ENCODE measurements at places on chromosomes 13 and 19. TPM values are rescaled to one million over a fixed set of nuclear protein-coding genes. Genes with fewer than 3 reads are reported as not detected.

- no peak for DNase-seq
Measured at GRCh38 chr19:13024126-13024950, 29.1 kb downstream of the NFIX start.

GRCh38 chr13:40565282-40566148 is 100.9 kb downstream of the FOXO1 start:
- no peak for DNase-seq

DNA sequence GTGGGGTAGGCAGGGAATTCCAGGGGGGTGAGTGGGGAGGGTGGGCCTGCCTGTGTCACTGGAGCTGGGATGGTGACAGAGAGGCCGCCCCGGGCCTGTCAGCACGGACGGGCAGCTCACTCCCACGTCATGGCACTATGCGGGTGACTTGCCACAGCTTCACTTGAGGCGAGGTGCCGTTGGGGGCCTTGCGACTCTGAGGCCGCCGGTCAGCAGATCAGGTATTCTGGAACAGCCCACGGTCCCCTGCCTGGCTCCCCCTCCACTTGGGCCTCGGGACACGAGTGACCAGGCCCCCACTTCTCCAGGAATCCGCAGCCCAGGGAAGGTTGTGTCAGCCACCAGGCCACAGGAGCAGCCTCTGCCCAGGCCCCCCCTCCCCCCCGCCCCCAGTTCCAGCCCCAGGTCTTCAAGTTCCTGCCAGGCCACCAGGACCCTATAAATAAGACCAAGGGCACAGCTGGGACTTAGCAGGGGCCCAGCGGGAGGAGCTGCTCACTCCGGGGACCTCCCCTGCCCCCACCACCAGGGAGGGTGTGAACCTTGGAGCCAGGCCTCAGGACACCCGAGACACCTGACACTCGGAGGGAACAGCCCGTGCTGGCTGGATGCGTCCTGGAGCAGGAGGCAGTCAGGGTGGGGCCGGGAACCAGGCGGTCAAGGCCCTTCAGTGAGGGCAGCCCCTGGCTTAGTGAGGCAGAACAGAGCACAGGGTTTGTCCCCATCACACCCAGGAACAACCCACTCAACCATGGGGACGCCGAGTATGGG is 2.7 kb upstream of the MIDN start:
- DNase-seq, result no peak

CEACAM16 gene
- polyA plus RNA-seq, result 0.66 TPM

DNA sequence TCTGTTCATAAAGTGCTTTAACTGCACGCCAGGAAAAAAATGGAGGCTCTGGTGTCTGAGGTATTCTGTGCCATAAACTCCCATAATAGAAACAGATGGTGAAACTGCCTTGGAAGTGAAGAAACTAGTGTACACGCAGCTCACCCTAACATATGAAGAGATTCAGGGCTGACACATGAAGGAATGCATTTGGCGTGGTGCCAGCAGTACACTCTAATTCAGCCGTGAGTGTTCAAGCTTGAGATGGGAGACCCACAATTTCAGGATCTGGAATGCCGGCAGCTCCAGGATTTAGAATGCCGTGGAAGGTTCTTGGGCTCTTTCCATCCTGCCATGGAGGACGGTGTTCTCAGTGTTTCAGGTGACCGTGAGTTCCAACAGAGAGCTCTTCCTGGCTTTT is 478.4 kb downstream of the TSHZ3 start:
- peak; percentile 58 for DNase-seq

DNA sequence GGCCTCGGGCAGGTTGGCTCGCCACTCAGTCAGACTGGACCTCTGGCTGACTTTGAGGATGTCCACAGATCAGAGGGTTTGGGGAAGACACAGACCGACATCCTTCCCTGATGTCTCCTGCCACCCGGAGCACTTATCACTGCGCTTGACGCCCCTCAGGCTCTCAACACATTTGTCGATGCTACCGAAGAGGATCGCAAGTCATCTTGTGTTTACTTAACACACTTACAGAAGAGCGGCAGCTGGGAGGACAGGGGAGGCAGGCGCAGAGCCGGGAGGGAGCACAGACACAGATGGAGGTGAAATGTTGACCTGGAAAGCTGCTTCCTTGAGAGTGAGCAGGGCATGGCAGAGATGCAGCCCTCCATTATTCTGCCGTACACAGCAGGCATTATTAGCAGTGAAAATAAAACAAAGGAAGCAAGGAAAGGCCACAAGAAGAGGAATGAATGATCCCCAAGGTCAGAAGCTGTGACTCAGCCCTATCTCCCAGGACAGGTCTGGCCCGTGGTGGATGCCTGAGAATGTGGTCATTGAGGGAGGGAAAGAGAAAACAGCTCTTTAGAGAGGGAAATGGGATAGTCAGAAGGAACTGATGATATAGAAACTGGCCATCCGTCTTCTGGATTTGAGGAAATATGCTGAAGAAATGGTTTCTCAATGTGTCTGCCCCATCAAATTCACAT is 549.5 kb upstream of the ARGLU1 start:
- no peak for DNase-seq

GRCh38 chr13:53327680-53328315 is 299.2 kb downstream of the OLFM4 start:
- no peak for DNase-seq

DNA sequence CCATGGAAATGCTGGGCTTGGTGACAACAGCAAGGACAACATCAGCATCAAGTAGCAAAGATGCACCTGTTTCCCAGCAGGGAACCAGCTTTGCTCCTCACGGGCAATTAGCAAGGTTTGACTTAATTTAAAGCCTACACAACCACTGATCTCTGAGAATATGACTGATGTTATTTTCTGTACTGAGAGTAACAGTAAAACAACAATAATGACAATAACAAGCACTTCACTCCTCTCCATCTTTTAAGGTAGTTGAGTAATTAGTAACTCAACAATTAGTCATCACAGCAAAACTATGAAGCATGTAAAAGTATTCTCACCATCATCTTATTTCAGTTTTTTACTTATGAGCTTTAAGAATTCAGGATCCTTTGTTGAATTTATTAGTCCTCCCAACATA is 37.3 kb downstream of the ENOX1 start:
- DNase-seq, result no peak

DNA sequence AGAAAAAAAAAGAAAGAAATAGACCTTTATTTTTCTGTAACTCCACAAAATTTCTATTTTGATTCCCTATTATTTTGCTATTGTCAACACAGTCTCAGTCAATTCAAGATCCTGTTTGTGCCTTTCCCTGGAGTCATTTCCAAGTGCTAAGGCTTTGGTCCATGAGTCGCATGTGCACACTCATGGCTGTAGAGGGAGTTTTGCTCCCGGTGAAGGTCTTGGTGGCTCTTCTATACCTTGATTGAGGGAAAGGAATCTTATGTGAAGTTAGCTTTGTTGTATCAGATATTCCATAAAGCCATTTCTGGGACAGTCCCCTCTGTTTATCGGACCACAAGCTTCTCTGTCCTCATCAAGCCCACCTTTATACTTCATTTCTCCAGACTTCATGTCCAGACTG is 58.7 kb upstream of the ALOX5AP start:
- no peak for DNase-seq

GRCh38 chr19:29266001-29266400 is 53.0 kb upstream of the UQCRFS1 start:
- no peak for DNase-seq

DNA sequence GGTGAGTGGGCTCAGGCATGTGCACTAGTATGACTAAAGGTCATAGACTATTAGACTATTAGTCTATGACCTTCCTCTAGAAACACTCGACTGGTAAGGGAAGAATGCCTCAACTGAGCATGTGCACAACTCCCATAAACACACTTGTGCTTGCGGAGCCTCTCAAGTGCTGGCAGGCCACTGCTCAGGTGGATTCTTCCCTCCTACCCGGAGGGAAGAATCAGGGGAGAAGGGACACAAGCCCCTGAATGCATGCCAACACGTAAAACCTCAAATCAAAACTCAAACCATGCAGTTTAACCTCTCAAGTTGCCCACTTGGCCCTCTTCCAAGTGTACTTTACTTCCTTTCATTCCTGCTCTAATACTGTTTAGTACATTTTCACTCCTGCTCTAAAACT is 287.6 kb upstream of the SGCG start:
- DNase-seq, result no peak

DNA sequence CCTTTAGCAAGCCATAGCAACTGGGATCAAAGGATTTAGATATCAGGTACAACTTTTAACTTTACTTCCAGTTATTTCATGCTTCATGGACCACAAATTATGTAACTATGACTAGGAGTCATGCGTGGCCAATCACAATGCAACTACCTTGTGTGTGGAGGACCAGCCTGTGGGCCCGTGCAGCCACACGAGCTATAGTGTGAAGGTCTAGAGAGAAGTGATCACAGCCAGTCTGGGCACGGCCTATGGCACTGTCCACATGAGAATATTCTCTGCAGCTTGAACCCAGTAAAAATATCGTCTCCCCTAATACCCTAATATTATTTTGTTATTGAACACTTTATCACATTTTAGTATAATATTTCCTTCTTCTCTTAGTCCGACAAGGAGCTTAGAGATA is 464.9 kb upstream of the MIR17HG start:
- DNase-seq, result no peak

GRCh38 chr13:47144782-47145181 is 247.9 kb upstream of the HTR2A start:
- DNase-seq, result no peak

ZNF667 gene
- 12.0 TPM for polyA plus RNA-seq

DNA sequence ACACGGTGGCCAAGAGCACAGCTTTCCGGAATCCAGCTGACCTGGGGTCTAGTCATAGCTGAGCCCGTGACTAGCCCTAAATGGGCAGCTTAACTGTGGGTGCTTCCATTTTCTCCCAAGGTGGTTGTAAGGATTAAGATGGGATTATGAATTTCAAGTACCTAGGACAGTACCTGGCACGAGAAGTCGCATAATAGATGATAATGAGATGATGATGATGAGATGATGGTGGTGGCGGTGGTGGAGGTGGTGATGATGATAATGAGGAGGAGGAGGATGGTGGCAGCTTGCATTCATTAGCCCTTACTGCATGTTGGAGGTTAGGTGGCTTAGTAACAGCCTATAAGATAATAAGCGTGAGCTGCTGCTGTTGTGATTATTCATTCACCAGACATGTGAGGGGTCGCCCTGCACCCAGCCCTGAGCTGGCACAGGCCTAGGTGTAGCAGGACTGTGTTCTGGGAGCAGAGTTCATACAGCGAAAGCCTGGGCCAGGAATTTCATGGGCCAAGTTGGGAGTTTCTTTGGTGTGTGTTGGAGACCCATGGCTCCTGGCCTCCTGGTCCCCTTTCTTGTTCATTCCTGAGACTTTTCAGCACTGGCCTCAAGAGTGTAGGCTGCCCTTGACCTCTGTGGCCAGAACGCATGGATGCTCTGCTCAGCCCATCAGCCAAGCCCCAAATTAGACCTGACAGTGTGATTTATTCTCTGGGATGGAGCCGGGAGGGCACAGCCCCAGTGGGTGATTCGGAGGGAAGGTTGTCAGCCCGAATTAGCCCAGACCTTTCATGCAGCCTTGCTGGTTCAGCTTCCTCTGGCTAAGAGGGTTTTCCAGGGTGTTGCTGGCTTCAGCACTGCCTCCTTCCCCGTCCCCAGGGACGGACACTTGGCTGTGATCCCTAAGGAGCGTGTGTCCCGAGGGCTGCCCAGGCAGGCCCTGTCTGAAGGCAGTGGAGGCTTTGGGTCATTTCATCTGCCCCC is 128.8 kb downstream of the SIPA1L3 start:
- no peak for DNase-seq

DNA sequence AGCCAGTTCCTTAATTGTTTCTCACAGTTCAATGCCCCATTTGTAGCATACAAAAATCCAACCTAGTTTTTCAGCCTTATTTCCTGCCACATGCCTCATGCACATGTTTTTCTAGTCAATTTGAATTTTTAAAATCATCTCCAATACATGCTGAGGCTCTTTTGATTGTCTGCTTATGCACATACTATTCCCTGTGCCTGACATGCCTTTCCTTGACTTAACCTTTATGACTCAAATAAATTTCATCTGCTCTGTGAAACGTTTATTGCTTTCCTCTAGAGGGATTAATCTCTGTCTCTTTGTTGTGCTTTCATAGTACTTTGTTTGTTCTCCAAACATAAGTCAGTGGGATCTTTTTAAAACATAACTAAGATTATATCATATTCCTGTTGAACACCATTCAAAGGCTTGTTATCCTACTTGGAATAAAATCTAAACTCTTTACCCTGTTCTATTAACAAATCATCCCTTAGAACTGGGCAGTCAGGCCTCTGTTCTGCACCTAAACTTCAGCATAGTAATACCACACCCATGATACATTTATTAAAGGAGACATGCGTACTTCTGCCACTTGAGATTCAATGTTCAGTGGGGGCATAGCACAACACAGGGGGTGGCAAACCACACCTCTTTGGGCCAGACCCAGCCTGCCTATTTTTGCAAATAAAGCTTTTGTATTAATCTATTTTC is 346.6 kb downstream of the FGF14 start:
- no peak for DNase-seq

COMP gene
- 23.0 TPM for polyA plus RNA-seq

DNA sequence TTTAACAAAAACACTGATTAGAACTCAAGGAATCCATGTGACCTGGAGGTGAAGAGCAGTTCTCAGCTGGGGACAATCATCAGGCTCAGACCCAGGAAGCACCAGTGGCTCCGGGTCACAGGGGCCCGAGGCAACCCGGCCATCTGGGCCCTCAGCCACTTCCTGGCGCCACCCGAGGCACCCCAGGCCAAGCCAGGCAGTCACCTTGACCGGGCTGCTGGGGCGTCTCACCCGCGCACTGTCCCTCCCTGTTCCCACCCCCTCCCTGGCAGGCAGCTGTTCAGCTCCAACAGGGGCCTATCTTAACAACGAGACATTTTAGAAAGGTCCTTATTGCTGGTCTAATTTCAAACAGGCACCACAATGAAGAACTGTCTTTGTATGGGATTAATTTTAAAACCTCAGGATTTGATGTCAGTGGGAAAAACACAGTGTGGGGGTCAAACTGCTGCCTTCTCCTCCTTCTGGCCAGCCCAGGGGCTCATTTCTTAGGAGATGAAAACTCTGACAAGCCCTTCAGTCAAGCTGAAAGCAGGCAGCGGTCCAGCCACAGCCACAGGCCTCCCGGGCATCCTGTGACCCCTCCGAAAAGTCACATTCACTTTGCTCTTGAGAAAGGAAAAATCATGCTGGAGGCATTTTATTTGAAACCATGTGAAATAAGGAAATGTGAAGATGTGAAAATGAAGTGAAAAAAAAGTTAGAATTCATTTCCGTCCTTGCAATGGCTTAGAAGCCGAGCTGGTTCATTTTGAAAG is 83.3 kb downstream of the KCTD15 start:
- no peak for DNase-seq

DNA sequence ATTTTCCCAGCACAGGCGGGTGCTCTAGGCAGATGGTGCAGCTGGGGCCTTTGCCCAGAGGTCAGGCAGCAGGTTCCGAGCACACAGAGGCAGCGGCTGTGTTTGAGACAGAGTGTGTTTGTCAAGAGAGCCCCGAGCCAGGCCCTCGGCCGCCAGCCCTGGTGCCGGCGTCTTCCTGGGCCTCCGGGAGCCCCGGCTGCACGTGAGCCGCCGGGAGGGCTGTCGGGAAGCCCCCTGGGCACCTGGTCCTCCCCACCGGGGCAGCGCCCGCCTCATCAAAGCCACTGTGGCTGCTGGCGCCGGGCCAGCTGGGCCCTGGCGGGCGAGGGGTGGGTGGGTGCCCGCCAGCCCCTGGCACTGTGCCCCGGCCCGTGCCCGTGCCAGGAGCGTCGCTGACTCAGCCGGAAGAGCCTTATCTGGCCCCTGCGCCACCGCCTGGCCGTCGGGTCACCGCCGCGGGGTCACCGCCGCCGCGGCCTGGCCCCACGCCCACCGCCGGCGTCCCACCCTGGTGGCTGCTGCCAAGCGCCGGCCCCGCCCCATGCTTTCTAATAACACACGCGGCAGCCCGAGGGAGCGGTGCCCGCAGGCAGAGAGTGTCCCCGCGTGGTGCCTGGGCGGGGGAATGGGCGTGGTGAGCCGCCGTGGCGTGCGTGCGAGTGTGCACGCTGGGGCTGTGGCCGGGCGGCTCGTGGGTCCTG is 14.9 kb downstream of the ARID3A start:
- DNase-seq, result no peak

All from muscle of arm (tissue), 14 donors.